ENCODE measurements at places on chromosomes 12 and 14.

DNA sequence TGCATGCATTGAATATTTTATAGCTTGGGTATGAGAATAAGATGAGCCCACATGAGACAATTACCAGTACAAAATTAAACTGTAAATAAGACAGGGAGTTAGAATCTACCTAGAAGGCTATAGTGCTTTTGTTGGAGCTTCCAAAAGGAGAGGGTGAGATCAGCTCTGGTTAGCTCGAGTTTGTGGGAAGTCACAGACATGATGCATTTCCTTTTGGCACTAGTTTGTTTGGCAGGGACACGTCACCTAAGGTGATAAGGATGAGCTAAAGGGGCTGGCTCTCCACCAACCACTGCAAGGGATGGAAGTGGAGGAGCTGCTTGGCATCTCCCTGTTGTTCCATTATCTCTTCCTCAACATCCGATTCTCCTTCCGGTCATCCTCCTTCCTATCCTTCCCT, 48.5 kb upstream of the CPM start:
- DNase-seq = no peak

- no peak for DNase-seq
Measured at GRCh38 chr14:95348395-95349080, 28.8 kb upstream of the CLMN start.

DNA sequence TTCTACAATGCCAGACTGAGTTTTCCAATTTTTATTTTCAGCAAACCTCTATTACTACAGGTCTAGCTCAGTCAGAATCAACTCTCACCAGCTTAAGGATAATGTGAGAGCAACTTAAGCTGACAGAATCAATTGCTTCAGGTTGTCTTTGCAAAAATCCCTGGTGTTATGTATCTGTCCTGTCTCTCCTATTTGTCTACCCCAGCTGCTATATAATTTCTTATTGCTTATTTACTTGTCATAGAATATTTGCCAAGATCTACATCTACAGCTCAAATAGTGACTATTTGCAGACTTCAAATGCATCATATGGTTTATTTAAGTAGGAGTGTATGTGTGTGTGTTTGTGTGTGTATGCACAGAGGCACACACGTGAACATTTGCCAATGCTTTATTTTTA, 54.1 kb downstream of the FOXG1 start:
- DNase-seq = no peak

DNA sequence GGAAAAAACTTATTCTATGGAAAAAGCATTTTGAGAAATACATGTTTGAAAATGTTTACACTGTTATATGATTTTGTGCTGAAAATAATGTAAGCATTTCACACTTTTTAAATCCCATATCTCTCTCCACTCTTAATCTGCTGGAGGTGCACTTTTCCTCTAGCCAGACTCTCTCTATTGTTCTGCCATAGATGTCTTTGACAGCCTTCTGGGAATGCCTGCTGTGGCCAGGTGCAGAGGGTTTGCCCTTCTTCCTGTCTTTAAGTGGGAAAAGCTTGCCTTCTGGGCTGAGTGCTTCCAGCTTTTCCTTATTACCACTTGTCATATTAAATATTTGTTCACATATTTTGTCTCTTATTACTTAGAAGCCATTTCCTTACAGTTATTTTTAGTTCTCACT, 60.1 kb upstream of the PPM1H start:
- DNase-seq = no peak

DNA sequence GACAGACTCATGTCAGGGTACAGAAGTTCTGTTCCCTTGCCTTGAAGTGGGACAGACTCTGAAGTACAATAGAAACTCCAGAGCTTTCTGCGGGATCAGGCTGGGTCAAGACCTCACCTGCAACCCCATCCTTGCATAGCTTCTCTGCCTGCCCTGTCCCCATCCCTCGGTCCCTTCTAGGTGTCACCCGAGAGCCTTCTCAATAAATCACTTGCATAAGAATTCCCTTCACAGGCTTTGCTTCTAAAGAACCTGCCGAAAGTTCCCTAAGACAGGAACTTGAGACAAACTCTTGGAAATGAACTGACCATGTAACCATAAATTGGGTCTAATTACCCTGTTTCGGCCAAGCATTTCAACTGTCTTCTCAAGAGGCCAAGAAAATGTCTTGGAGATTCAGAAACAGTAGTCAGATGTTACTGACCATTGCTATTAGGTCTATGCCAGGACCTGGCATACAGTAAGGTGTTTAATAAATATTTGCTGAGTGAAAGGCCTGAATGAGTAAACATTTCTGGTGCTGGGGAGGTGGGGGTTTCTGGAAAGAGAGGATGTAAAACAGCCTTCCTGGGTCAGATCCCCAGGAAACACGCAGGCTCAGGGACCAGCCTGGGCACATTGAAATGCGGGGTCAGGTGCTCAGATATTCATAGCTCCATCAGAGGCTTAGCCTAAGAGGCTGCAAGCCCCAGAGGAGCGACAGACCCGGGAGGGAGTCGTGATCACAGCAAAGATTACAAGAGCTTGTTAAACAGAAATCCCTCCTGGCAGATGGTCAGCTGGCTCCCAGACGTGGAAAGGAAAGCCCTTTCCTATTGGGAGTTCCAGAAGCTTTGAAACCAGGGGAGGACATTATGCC, 226.2 kb upstream of the LHX5 start:
- DNase-seq = no peak

GRCh38 chr12:1044199-1044598, 53.2 kb downstream of the ERC1 start:
- no peak for DNase-seq

- no peak for DNase-seq
Measured at GRCh38 chr12:12606781-12607589, 4.7 kb upstream of the CREBL2 start.

- DNase-seq = no peak
Measured at GRCh38 chr12:23803540-23803939, 145.9 kb downstream of the SOX5 start.

- DNase-seq = no peak
Measured at GRCh38 chr14:57189070-57189469, 79.6 kb downstream of the EXOC5 start.

DNA sequence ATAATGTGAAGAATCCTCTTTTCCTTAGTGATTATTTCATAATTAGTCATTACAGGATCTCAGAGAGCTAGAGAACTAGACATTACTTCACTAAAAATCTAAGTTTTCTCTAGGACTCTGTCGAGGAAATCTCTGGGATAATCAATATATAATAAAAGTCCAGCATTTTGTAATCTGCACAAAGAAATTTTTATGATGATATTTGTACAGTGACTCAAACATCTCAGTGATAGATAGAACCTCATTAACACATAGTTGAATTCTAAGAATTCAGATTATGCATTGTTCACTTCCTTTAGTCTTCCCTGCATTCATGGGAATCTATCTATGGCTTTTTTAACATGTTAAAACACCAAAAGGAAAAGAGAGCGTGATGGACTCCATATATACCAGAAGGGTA, 11.0 kb downstream of the ITPR2 start:
- DNase-seq = no peak

- no peak for DNase-seq
Measured at GRCh38 chr12:107845226-107845979, 70.9 kb downstream of the ASCL4 start.

GRCh38 chr14:28902930-28903329, 136.3 kb downstream of the FOXG1 start:
- no peak for DNase-seq

- DNase-seq = no peak
Measured at GRCh38 chr12:112716099-112717093, 75.2 kb upstream of the RPH3A start.

- DNase-seq = no peak
Measured at GRCh38 chr14:92392711-92393110, 69.7 kb downstream of the SLC24A4 start.

GRCh38 chr12:2126676-2127406, 74.1 kb downstream of the CACNA1C start:
- no peak for DNase-seq

DNA sequence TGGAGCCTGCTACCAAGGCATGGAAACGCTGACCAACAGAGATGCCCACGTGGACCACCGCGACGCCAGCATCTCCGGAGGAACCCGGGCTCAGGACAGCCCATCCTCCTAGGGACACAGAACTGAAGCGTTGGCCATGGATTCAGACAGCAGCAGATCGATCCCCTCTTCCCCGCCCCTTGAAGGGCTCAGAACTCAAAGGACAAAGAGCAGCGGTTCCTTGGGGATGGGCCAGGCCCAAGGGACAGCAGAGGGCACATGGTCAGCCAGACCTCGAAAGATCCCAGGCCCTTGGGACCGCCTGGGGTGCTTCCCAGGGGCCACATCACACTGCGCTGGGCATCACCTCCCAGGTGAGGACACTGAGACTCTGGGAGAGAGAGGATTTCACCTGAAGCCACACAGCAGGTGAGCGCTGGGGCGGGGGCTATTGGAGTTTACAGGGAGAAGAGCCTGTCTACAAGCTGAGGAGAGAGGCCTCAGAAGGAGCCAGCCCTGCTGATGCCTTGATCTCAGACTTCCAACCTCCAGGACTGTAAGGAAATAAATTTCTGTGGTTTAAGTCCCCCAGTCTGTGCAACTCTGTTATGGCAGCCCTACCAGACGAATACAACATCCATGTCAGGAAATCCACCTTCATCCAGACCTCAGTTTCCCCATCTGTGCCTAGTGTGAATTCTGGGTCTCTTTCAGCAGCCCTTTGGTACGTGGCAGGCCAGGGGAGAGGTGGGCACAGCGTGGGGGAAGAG, 49.4 kb downstream of the CCNK start:
- DNase-seq = no peak

DNA sequence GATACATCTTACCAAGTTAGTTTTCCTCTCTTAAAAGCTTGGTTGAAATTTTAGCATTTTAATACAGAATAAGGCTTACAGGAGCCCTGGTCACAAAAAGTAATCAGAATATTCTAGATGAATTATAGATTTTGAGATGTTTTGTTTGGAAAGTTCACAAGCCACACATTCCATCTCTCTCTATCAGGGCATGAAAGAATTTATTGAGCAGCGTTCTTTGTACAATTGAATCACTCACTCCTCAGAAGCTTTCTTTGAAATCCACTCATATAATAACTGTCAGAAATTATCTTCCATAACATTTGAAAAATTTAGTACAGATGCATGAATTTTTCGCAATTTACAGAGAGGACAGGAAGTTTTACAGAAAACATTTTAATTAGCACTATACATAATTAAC, 938.6 kb upstream of the MDGA2 start:
- DNase-seq = no peak

DNA sequence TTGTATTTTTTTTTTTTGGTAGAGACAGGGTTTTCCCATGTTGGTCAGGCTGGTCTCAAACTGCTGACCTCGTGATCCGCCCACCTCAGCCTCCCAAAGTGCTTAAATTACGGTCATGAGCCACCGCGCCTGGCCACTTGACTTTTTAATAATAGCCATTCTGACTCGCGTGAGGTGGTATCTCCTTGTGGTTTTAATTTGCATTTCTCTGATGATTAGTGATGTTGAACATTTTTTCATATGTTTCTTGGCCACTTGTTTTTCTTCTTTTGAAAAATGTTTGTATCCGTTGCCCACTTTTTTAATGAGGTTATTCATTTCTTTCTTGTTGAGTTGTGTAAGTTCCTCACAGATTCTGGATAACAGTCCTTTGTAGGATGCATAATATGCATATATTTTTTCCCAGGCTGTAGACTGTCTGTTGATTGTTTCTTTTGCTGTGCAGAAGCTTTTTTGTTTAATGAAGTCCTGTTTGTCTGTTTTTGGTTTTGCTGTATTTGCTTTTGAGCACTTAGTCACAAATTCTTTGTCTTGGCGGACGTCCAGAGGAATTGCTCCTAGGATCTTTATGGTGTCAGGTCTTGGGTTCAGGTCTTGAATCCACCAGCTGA, 10.3 kb upstream of the PGAM5 start:
- DNase-seq = no peak

DNA sequence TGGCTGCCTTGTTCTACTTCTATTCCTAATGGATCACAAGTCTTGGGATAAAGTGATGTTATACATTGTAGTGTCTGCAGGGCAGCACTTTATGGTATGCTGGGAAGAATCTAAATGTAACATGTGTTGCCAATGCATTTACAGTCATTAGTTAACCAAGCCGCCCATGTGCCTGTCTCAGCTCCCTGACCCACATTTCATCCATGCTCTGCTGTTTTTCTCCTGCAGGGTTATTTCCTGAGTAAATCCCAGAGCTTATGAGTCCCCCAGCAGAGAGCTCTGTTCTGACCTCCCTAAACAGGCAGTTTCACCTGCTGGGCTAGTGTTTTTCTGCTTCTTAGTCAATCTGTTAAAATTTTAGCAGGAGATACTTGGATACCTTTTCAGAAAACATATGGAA, 4.4 kb upstream of the TMTC2 start:
- no peak for DNase-seq

DNA sequence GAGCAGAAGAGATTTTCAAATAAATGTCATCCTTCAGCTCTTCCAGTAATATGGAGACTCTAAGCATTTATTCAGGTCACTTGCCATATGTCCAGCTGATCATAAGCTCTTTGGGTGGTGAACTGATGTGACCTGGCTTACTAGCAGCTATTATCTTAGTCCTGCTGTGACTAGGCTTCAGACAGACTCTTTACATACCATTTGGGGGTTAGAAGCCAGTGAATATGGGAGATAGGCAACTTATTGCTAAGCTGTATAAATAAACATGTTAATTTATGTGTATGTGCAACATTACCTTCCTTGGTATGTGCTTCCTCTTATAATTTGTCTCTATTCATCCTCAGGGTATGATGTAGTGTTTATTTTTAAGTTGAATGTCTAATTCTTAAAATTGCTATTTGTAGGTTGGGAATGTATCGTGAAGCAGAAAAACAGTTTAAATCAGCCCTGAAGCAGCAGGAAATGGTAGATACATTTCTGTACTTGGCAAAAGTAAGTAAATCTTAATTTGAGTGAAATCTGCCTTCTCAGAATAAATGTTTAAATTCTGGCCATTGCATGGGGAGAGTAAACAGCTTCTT, 32.4 kb downstream of the TTC8 start:
- DNase-seq = no peak

DNA sequence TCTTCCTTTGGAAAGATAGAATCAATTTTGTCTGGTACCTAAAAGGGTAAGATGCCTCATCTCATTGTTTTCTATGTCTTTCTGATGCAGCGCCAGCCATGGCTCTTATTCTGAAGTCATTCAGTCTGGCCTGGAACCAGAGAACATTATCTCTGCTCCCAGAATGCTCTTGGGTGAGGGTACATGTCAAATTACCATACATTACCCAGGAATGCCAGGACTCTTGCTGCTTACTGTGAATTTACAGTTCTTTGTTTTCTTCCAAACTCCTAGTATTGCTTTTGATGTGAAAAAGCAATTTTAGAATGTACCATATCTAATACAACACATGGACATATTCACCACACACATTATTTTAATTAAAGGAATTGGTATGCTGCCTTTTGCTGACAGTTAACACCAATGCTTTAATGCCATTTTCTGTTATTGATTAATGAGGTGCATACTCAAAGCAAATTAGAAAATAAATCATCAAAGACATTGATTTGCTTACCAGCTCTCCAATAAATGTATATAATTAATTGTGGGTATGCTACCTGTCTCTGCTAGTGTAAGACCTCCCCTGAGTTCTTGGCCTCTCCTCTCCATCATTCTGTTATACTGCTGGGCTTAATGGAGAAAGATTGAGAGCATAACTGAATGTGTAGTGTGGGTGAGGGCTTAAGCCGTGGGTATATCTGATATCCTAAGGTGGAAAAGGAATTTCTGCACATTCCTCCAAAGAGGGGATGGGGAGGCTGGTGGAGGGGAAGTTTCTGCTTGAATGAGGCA, 337.7 kb downstream of the C12orf75 start:
- no peak for DNase-seq

Measured in neuronal stem cell (in vitro differentiated cells).